ENCODE measurements at places on chromosomes 6 and 20.

- H3K4me3 ChIP-seq = no peak overlapping the region
- no peak for DNase-seq
- H3K36me3 ChIP-seq = peaks cover 11% of the 10 kb centered on the region
These were observed 10.3 kb downstream of the ADISSP start for GRCh38 chr20:3757268-3757667.

DNA sequence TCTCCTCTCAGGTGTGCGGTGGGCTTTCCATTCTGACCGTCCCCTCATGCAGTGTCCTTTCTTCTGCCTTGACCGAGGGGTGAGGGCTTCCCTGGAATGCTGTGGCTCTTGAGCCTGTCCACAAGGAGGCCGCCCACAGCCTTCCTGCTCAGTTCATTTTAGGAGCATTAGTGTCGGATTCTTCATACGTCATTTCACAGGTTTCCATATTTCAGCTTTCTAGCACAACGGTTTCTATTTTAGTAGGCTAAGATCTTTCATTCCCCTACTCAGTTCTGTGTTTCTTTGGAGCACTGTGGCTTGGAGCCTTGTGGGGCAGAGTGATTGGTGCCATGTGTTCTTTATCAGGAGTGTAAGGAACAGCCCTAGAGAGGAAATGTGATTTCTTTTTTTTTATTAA lies 5.5 kb downstream of the PPP1R3G start:
- peaks cover 48% of the 10 kb centered on the region for H3K27me3 ChIP-seq
- H3K36me3 ChIP-seq = no peaks in the 10 kb centered on the region
- peaks cover 3% of the 10 kb centered on the region for H3K4me1 ChIP-seq
- no peak for DNase-seq
- no peak overlapping the region for H3K27ac ChIP-seq

GRCh38 chr20:49448917-49449316 lies 33.6 kb downstream of the KCNB1 start:
- no peak overlapping the region for H3K27ac ChIP-seq
- no peak for DNase-seq
- no peak overlapping the region for H3K4me3 ChIP-seq
- no peaks in the 10 kb centered on the region for H3K4me1 ChIP-seq

GRCh38 chr6:16031278-16031981 lies 97.5 kb upstream of the MYLIP start:
- peaks cover 8% of the 10 kb centered on the region for H3K27me3 ChIP-seq
- no peak overlapping the region for H3K4me3 ChIP-seq
- peaks cover 5% of the 10 kb centered on the region for H3K36me3 ChIP-seq
- DNase-seq = no peak
- H3K27ac ChIP-seq = no peak overlapping the region
- peaks cover 7% of the 10 kb centered on the region for H3K4me1 ChIP-seq

GRCh38 chr6:2794171-2794730 lies 29.1 kb downstream of the WRNIP1 start:
- H3K27me3 ChIP-seq = no peaks in the 10 kb centered on the region
- no peak overlapping the region for H3K4me3 ChIP-seq

GRCh38 chr20:47784599-47785310 lies 526 bp downstream of the SULF2 start:
- no peak for DNase-seq
- no peak overlapping the region for H3K4me3 ChIP-seq
- peaks cover 2% of the 10 kb centered on the region for H3K4me1 ChIP-seq
- no peaks in the 10 kb centered on the region for H3K36me3 ChIP-seq

- no peak overlapping the region for H3K27ac ChIP-seq
- DNase-seq = no peak
- no peaks in the 10 kb centered on the region for H3K27me3 ChIP-seq
- peaks cover 14% of the 10 kb centered on the region for H3K4me1 ChIP-seq
- no peak overlapping the region for H3K4me3 ChIP-seq
These were observed 5.3 kb downstream of the FIG4 start for GRCh38 chr6:109696355-109696754.

- DNase-seq = peak; percentile 16
- no peaks in the 10 kb centered on the region for H3K36me3 ChIP-seq
- no peak overlapping the region for H3K27ac ChIP-seq
- no peak overlapping the region for H3K4me3 ChIP-seq
- H3K27me3 ChIP-seq = peaks cover 62% of the 10 kb centered on the region
These were observed 3.2 kb downstream of the GRIK2 start for GRCh38 chr6:101396548-101397173.

DNA sequence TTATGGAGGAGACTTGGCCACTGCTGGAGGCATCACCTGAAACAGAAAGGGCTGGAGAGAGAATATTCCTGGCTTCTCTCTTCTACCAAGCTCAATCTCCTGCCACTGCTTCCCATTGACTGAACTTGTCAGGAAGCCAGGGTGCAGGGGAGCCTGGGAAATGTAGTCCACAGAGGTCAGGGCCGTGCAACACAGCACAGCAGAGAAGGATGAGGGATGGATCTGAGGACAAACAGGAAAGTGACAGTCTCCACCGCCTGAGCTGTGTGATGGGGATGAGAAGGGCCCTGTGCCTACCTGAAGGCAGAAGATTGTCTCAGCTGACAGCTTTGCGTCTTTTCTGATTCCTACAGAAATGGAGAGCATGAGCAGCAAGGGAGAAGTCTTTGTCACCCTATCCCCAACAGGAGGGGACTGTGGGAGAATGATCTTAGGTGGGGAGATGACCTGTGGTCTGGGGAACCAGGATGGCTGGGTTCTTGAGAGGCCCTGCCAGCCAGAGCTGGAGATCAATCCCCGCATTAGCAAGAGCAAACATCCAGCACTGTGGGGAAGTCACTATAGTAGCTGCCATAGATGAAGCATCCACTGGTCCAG lies 114.2 kb downstream of the SNX5 start:
- no peaks in the 10 kb centered on the region for H3K36me3 ChIP-seq
- no peak overlapping the region for H3K4me3 ChIP-seq
- H3K4me1 ChIP-seq = peaks cover 27% of the 10 kb centered on the region
- no peak overlapping the region for H3K27ac ChIP-seq
- peaks cover 6% of the 10 kb centered on the region for H3K27me3 ChIP-seq

DNA sequence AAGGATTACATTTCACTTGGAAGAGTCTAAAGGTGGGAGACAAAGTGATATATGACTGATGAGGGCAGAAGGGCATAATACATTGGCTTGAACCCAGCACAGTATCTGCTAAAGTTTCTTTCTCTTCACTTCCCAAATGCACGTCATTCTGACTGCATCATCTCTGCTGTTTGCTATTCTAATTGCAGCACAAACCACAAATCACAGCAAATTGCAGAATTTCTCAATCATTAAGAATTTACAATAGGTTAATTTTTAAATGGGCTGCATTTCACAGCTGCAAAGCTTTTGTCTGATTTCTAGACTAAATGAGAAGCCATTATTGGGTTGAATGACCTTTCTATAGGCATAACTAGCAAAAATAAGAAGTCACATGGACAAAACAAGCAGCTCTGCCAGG lies 337.0 kb downstream of the RNGTT start:
- H3K4me3 ChIP-seq = no peak overlapping the region
- H3K27me3 ChIP-seq = no peaks in the 10 kb centered on the region
- no peak overlapping the region for H3K27ac ChIP-seq
- H3K4me1 ChIP-seq = no peaks in the 10 kb centered on the region
- no peak for DNase-seq

DNA sequence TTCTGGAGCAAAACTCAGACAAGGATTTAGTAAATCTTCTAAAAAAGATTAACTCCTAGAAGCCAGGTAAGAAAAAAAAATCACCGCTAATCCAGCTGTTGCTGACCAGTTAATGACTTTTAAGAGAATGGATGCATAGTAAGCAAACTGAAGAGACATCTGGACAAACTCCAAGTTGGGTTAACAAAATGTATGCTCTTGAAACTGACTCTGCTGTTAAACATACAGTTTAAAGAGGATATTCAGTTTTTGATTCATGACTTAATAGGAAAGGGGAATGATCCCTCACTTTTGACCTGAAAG lies 70.4 kb downstream of the PLAGL1 start:
- peaks cover 3% of the 10 kb centered on the region for H3K27me3 ChIP-seq
- peaks cover 6% of the 10 kb centered on the region for H3K4me1 ChIP-seq
- H3K4me3 ChIP-seq = no peak overlapping the region
- no peak overlapping the region for H3K27ac ChIP-seq
- no peaks in the 10 kb centered on the region for H3K36me3 ChIP-seq
- DNase-seq = no peak

- H3K36me3 ChIP-seq = no peaks in the 10 kb centered on the region
- H3K27ac ChIP-seq = no peak overlapping the region
- no peak overlapping the region for H3K4me3 ChIP-seq
- DNase-seq = no peak
These were observed 19.2 kb upstream of the RIPOR3 start for GRCh38 chr20:50710492-50711063.

DNA sequence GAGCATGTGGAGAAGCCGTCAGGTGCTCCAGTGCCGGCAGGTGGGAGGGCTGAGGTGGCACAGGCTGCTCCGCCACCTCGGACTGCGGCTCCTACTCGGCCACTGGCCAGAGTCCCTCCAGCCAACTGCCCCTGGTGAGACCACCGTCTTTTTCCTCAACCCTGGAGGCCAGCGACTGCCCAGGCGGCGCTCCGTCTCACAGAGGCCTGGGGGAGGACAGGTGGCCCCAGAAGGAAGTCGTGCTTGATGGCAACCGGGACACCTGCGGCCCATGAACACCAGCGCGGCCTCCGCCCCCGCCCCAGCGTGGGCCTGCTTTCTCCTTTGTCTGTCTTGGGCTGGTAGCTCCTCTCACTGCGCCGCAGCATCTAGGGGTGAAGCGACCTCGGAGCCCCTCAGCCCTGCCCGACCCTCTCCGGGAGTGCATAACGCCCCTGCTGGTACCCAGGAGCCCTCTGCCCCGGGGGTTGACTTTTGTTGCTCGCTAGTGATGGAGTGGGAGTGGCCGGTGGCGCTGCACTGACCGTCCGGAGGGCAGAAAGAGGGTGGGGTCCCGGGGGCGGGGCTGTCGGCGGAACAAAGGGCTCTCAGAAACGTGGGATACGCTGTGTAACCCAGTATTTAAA lies 706 bp upstream of the TUBB2B start:
- H3K27me3 ChIP-seq = peaks cover 76% of the 10 kb centered on the region
- H3K4me3 ChIP-seq = peak overlapping the region; percentile 63
- no peak for DNase-seq
- H3K36me3 ChIP-seq = peaks cover 3% of the 10 kb centered on the region

DNA sequence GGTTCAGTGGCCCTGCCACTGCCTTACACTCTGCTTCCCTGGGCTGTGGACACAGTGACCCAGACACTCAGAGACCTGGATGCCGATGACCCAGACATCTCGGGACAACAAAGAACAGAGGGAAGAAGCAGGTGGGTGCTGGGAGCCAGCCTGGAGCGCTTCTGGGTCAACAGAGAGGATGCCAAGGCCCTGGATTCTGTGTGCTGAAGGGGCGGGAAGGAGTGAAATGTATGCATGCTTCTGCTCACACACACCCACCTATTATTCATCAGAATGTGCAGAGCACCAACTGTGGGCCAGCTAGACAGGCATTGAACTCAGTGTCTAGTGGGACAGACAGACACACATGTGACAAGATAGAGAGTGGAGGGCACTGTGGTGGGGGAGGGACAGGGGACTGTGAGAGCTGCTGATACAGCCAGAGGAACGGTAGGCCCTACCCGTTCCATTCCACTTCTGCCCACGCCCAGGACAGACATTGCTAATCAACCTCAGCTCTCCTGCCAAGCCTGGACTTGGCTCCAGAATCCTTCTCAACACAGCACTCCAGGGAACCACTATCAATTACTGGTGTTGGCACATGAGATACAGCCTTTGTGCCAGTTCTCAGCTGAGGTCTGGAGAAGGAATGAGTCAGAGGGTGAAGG lies 20.2 kb downstream of the KCNK15 start:
- no peak overlapping the region for H3K4me3 ChIP-seq
- DNase-seq = no peak
- no peaks in the 10 kb centered on the region for H3K4me1 ChIP-seq
- H3K27ac ChIP-seq = no peak overlapping the region
- peaks cover 2% of the 10 kb centered on the region for H3K27me3 ChIP-seq

DNA sequence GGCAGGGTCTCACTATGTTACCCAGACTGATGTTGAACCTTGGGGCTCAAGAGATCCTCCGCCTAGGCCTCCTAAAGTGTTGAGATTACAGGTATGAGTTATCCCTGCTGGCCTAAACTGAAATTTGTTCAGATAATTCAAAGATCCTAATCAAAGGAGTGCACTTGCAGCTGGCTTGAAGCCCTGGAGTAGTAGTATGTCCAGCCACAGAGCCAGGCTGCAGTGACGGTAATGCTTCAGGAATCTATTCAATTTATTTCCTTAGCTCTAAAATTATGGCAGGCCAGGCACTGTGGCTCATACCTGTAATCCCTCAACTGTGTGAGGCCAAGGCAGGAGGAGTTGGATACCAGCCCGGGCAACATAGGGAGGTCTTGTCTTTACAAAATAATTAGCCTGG lies 1.4 kb upstream of the DDX43 start:
- peaks cover 17% of the 10 kb centered on the region for H3K4me1 ChIP-seq
- no peaks in the 10 kb centered on the region for H3K27me3 ChIP-seq
- H3K4me3 ChIP-seq = no peak overlapping the region
- no peak overlapping the region for H3K27ac ChIP-seq
- DNase-seq = no peak

DNA sequence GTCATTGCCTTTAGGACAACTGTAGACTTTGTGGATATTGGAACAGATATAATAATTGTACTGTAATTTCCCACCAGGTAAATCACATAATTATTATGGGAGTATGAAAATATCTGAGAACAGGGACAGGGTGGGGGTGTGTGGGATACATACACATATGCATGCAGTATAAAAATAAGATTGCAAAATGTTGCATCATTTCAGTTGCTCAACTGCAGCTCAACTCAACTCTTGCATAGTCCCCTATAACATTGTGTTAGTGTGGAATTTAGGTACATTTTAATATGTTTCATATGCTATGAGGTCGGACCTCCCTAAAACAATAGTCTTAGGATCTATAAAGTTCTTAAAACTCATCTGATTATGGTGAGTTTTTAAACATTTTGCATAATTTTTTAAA lies 275.0 kb upstream of the FLRT3 start:
- H3K27me3 ChIP-seq = no peaks in the 10 kb centered on the region
- no peak overlapping the region for H3K27ac ChIP-seq
- no peak for DNase-seq
- H3K4me3 ChIP-seq = no peak overlapping the region
- H3K4me1 ChIP-seq = no peaks in the 10 kb centered on the region
- H3K36me3 ChIP-seq = no peaks in the 10 kb centered on the region

- peak; percentile 35 for DNase-seq
- no peaks in the 10 kb centered on the region for H3K4me1 ChIP-seq
- no peak overlapping the region for H3K27ac ChIP-seq
- no peak overlapping the region for H3K4me3 ChIP-seq
These were observed 38.2 kb downstream of the KIAA1755 start for GRCh38 chr20:38222231-38222922.

DNA sequence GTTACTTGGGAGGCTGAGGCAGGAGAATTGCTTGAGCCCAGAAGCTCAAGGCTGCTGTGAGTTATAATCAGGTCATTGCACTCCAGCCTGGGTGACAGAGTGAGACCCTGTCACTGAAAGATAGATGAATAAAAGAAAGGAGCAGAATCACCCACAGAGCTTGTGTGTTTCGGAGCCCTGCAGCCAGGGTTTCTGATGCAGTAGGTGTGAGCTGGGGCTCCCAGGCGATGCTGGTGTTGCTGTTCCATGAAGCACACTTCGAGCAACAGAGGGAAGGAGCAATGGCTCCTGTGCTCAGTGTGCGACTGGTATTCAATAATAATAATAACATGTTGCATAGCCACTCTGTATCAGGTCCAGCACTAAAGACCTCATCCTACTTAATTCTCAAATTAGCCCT lies 197.5 kb upstream of the CST7 start:
- H3K36me3 ChIP-seq = no peaks in the 10 kb centered on the region
- H3K4me1 ChIP-seq = peaks cover 6% of the 10 kb centered on the region
- H3K27ac ChIP-seq = no peak overlapping the region
- peaks cover 4% of the 10 kb centered on the region for H3K27me3 ChIP-seq
- DNase-seq = no peak

GRCh38 chr20:38115205-38115604 lies 49.9 kb downstream of the TGM2 start:
- no peak overlapping the region for H3K4me3 ChIP-seq
- H3K4me1 ChIP-seq = peaks cover 3% of the 10 kb centered on the region
- no peak for DNase-seq
- H3K27me3 ChIP-seq = peaks cover 21% of the 10 kb centered on the region
- no peaks in the 10 kb centered on the region for H3K36me3 ChIP-seq
- H3K27ac ChIP-seq = no peak overlapping the region
